ENCODE measurements at places on chromosomes 6 and 20.

- DNase-seq: no peak
Observed at GRCh38 chr6:150557043-150557599, 42.6 kb upstream of the PLEKHG1 start.

DNA sequence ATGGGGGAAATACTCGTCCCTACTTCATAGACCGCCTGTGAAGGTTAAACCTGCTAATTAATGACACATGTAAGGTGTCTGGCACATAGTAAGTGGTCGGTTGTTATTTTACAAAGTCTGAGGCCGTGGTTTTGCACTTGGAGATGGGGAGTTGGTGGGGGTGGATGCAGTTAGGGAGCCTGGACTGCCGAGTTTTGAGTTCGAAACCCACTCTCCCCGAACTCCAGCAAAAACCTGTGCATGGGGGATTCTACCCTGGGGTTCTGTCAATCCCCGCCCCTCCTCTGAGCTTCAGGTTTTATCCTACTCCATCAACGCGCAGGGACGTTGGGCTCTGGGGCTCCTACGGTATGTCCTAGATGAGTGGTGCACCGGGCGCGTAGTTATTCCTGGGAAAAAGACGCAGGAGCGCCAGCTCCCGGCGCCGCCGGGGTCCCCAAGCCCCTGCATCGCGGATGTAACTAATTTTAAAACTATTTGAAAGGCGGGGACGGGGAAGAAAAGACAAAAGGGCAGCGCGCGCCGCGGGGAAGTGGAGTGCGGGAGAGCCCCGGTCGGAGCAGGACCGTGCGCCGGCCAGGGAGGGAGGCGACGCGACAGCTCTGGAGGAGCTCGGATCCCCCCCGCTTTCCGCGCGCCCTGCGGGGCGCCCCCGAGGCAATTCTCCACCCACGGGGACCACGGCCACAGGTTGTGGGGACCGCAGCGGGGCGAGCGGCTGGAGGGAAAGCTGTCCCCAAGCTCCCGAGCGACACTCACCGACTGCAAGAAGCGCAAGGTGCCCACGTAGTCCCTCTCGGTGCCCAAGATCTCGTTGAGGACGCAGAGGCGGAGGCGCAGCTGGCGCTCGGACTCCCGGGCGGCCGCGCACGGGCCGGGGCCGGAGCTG is 672 bp downstream of the PREX1 start:
- DNase-seq: no peak

DNA sequence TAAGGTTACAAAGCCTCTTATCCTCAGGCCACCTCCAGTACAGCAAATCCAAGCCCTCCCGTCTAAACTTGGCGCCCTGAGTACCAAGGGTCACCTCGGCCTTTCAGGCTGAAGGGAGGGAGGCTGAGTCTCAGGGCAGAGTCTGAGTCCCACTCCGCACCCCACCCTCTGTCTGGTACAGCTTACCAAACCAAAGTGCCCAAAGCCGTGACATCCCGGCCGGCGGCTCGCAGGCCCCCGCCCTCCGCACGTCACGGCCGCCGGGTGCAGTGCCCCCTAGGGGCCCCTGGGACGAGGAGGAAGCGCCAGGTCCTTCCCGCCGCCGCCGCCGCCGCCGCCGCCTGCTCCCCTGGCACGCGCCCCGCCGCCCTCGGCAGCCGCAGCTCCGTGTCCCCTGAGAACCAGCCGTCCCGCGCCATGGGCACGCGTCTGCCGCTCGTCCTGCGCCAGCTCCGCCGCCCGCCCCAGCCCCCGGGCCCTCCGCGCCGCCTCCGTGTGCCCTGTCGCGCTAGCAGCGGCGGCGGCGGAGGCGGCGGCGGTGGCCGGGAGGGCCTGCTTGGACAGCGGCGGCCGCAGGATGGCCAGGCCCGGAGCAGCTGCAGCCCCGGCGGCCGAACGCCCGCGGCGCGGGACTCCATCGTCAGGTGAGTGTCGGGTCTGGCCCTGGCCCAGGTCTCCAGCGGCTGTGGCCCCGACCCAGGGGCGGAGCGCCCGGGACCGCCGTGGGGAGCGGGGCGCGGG is at the start of gene MTHFD1L:
Gene MTHFD1L (plus strand): TSS at position 297 of the 741 bp plus-strand sequence. CDS start 121 bp downstream, at position 418.
- DNase-seq: peak; percentile 84

GRCh38 chr6:53326372-53327016 is 22.3 kb downstream of the ELOVL5 start:
- peak; percentile 9 for DNase-seq

DNA sequence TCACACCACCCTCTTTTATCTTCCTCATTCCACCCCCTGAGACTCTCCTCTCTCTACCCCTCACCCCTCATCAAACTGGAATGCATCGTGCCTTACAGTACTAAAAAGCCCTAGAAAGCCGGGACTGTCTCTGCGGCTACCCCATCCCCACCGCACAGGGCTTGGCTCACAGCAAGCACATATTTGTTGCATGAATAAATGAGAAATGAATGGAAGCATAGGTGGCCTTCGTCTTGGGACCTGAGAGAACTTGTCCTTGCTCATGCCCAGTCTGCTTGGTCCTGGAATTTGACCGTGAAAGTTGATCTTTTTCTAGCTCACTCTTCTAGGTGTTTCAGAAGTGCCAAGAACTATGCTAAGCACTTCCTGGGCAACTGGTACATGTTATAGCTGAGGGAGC is 53.3 kb downstream of the APCDD1L start:
- no peak for DNase-seq

- no peak for DNase-seq
Observed at GRCh38 chr20:38392356-38392755, 42.8 kb downstream of the SNHG17 start.

- DNase-seq: no peak
Observed at GRCh38 chr6:46412662-46413061, 78.6 kb downstream of the RCAN2 start.

- DNase-seq: no peak
Observed at GRCh38 chr20:9253006-9253539, 184.2 kb downstream of the PLCB4 start.

DNA sequence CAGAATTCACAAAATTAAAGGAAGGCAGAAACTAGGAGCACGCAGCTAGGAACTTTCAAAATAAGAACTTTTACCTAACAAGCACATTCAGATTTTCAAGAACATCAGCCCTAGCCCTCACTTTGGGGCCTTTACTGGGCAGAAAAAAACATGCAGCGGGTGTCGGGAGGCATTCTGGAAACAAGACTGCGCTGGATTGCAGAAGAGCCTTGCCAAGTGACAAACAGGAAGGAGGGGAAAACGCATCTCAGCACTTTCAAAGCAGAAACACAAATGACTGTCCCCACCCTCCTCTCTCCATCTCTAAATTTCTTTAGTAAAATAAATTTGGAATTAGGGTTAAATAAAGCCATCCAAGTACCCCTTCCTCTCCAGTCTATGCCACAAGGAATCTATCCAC is 74.6 kb upstream of the RREB1 start:
- no peak for DNase-seq

DNA sequence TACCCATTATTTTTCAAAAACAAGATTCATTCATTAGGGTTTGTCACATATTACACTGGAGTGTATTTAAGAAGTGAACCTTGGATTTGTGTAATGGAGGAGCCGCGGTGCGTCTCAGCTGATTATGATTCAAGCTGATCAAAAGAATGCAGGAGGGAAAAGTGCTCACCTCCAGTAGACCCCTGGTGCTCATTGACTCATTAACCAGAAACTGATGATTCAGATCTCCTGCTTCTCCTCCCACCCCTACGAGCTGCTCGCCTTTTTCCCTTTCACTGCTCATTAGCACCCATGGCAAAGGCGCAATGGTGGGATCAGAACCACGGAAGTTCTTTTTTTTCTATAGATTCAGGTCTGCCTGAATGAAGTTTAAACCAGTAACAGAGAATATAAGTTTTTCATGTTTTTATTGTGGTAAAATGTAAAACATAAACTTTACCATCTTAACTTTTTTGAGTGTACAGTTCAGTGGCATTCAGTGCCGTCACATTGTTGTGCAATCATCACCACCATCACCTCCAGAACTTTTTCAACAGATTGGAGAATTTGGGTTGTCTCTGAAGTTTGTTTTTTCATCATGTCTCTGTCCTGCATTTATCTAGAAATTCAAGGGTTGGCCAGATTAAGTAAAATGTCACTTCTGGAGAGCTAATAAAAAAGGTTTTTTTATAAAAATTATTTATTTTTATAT is 101.6 kb downstream of the LINC00237 start:
- peak; percentile 14 for DNase-seq

DNA sequence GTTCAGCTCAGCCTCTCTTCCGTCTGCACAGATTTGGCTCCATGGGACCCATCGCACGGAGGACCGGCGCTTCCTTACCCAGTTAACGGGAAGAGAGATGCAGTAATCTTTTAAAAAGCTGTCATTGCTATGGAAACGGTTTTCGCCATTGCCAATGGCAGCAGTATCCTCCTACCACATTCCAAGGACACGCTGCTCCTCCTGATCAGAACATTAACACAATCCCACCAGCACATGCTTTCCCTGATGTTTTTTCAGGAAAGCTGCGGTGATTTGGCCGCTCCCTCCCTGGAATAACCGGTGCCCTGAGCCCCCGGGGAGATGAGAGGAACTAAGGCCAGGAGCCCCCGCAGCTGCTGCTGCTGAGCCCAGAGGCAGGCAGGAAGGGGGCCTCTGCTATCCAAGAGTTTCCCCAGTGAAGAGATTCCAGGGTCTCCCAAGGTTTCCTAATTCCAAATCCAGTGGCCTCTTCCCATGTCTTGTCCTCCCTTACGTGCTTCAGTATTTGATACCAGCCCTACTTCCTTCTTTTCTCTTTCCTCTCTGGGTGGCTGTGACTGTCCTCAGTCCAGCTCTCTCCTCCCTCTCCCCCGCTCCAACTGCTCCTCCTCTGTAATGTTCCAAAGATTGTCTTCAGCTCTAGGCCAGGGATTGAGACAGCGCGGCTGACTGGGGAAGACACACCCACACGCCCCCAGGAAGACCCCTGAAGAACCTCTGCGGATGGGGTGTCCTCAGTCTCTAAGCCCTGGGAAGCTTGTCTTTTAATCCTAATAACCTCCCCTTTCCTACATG is 2.6 kb downstream of the BNIP5 start:
- DNase-seq: no peak

DNA sequence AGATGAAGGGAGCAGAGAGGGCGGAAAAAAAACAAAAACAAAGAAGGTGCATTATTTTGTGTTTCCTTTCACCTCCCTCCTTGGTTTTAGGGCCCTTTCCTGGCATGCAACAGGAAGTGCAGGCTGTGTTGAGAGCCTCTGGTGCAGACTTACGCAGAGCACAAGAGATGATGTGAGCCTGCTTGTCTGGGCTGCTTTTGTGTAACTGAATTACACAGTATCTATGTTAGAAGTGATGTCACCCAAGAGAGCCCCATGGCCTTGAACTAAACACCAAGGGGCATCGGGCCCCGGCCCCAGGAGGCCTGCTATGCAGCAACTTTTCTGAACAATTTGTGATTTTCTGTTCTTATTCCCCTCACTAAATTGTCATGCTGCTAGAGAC is 25.5 kb downstream of the GNAS start:
- no peak for DNase-seq

- DNase-seq: no peak
Observed at GRCh38 chr6:36355819-36356218, 19.1 kb upstream of the BNIP5 start.

- no peak for DNase-seq
Observed at GRCh38 chr20:58716476-58717277, 24.1 kb downstream of the NPEPL1 start.

GRCh38 chr6:13923527-13924145 is 1.1 kb upstream of the RNF182 start:
- no peak for DNase-seq

GRCh38 chr6:106197441-106197840 is 111.3 kb downstream of the PRDM1 start:
- no peak for DNase-seq

- DNase-seq: no peak
Observed at GRCh38 chr6:77034161-77034560, 429.1 kb downstream of the HTR1B start.

GRCh38 chr6:14889611-14890593 is 356.0 kb upstream of the JARID2 start:
- no peak for DNase-seq

DNA sequence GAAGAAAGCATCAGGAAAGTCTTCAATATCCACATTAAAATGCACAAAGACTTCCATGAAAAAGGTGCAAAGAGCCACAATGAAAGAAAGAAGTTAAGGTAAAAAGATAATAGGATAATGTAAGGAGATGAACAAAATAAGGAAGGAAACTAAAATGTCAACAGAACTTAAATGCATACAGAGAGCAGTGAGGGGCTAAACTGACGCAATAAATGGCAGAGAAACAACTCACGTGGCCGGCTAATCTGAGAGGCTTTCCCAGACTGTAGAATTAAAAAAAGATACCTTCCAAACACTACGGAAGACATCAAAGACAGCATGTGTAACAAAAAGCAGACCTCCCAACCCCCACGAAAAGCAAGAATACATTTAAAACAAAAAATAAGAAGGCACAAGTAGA is 73.7 kb downstream of the GMDS start:
- DNase-seq: no peak

GRCh38 chr6:98467902-98468301 is 366.5 kb upstream of the POU3F2 start:
- DNase-seq: no peak

DNA sequence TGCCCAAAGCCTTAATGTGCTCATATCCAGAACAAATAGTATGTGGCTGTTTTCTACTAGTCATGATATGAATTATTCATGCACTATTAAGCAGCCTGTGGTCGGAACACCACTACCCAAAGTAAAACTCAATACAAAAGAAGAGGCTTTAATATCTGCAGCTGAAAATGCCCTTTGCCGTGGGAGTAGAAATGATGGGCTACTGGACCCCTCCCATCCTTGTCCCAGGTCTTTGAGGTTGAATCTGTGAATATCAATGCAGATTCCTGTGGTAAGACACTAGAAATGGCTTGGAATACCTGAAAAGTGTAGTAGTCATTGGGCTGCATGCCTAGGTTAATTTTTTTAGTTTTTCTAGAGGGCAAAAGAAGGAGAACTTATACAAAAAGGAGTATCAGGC is 303.7 kb downstream of the TBC1D7 start:
- DNase-seq: no peak

GRCh38 chr6:29142309-29142708 is 28.4 kb upstream of the OR2J2 start:
- no peak for DNase-seq

GRCh38 chr6:104754788-104755409 is 104.8 kb downstream of the HACE1 start:
- no peak for DNase-seq

DNA sequence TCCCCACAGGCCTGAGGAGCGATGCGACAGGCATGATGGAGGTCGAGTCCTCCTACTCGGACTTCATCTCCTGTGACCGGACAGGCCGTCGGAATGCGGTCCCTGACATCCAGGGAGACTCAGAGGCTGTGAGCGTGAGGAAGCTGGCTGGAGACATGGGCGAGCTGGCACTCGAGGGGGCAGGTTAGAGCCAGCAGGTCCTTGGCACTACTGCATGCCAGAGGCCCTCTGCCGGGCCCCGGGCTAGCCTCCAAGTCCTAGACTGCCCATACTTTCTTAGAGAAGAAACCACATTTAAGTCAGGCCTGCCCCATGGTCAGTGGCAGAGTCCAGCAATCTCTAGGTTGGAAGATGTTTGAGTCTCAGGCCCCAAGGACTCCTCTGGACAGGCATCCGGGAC is 32.1 kb downstream of the PKIG start:
- DNase-seq: no peak
